Osteoblast (primary cell): ENCODE measurements at places on chromosomes 13 and 19.

DNA sequence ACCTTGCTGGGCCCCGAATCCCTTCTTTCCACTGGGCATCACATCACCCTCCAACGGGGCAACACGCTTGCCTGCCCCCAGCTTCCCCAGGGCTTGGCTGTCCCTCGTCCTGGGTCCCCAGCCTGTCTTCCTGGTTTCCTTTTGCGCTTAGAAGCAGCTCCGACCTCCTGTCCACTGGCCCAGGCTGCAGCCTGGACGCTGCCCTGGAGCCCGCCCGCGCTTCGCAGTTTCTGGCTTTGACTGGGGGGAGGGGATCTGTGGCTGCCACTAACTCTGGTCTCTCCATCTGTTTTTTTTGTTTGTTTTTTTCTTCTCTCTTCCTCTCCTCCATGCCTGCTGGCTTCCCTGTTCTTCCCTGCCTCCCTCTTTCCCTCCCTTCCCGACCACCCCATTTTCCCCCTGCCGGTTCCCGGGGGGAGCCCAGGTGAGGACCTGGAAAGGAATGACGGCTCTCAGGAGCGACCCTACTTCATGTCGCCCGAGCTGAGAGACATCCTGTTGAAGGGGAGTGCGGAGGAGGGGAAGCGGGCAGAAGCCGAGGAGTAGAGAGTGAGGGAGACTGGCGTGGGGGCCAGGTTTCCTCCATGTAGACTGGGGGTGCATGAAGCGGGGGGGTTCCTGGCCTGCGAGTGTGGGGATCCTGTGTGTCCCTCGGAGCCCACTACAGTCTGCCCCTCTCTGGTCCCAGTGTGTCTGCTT lies 11.5 kb upstream of the ILF3 start:
- peak; percentile 64 for DNase-seq

DNA sequence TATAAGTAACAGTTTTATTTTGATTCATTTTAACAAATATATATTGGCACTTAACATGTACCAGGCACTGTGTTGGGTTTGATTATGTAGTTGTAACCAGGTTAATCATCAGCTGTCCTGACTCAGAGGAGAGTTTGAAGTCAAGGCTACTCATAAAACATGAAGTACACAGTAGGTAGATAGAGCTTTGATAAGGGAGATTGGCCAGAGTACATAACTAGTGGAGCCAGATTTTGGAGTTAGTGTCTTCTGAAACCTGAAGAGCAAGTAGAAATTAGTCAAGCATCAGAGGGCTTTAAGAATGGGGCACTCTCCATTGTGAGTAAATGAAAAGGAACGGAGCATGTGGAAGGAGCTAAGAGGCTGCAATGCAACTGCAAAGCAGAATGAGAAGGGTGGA lies 333.9 kb downstream of the RFC3 start:
- no peak for DNase-seq

GRCh38 chr13:21800837-21801616 lies 130.2 kb downstream of the FGF9 start:
- no peak for DNase-seq

- DNase-seq, result no peak
These were observed 32.2 kb upstream of the WDFY2 start for GRCh38 chr13:51552027-51552426.

- no peak for DNase-seq
These were observed 1230.3 kb downstream of the DIAPH3 start for GRCh38 chr13:58933475-58933874.

GRCh38 chr19:28737021-28737895 lies 475.7 kb downstream of the UQCRFS1 start:
- peak; percentile 74 for DNase-seq

DNA sequence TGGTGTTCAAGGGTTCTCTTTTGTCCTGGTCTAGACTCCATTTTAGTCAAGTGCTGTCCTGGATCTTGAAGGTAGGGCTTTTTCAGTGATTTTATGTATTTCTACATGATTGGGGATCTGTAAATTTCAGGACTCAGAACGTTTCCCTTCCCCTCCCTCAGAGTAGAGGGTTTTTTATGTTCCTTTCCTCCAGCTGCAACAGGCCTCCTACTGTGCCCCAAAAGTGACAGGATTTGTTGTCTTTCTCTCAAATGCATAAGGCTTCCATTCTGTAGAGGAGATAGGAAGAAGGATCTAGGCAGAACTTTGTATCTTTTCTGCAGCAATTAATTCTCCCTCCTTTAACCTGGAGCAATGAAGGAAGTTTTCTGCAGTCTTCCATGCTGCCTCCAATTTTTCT lies 251.3 kb downstream of the MAB21L1 start:
- DNase-seq, result no peak

DNA sequence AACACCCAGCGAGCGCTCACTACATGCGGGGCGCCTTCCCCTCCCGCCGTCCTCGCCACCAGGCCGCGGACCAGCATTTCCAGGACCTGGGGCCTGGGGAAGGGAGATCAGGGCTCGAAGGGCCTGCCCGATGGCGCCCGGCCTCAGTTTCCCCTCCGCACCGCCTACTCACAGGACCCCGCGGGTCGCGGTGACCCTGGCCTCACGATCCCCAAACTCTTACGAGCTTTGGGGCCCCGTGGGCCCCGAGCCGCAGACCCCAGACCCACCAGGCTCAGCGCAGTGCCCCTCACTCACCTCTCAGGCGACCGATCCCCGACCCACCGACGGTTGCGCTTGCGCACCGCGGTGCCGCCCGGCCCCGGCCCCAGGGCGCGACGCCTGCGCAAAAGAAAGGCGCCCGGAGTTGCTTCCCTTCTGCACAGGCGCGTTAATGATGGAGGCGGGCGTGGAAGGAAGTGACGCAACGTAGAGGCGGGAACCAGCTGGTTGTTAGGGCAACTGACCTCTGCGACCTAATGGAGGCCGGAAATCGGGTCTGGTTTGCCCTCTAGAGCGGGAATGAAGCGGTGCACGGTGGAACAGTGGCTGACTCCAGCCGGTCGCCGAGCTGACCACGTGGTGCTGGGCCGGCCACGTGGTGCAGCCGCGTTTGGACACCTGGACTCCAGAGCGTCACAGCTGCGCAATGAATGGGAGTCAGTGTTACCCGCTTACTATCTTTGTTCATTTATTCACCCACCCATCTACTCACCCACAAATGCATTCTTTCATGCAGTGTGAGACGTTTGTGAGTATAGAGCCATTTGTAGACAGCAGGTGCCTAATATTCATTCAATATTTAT lies at the start of gene SGTA:
Gene SGTA (minus strand): TSS at position 338 of the 845 bp plus-strand sequence. CDS start 14,205 bp downstream, outside the sequence.
- DNase-seq, result peak; percentile 100

- no peak for DNase-seq
These were observed 97.9 kb upstream of the SLC7A1 start for GRCh38 chr13:29693275-29693945.

- DNase-seq, result peak; percentile 77
These were observed 5.0 kb downstream of the ADAT3 start for GRCh38 chr19:1910177-1910576.

- no peak for DNase-seq
These were observed 56.2 kb upstream of the GPR183 start for GRCh38 chr13:99363391-99363790.

DNA sequence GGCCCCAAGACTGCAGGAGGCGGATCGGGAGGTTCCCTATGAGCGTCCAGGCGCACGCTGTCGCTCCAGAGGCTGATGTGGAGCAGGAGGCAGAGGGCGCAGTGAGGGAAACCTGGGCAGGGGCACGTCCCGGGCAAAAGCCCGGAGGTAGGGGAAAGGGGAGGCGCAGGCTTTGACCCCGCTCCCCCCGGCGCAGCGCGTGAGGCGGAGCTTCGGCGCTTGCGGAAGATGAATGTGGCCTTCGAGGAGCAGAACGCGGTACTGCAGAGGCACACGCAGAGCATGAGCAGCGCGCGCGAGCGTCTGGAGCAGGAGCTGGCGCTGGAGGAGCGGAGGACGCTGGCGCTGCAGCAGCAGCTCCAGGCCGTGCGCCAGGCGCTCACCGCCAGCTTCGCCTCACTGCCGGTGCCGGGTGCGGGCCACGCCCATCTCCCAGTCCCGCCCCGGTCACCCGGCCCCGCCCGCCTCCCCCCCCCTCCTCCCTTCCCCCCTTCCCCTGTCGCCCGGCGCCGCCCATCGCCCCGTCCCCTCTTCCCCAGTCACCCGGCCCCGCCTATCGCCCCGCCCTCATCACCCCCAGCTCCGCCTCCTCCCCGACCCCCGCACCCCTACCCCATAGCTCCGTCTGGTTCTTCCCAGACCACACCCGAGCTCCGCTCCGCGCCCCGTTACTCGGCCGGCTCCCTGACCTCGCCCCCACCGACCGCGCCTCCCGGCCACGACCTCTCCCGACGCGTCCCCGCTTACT lies 4.1 kb downstream of the HMG20B start:
- DNase-seq, result peak; percentile 62

DNA sequence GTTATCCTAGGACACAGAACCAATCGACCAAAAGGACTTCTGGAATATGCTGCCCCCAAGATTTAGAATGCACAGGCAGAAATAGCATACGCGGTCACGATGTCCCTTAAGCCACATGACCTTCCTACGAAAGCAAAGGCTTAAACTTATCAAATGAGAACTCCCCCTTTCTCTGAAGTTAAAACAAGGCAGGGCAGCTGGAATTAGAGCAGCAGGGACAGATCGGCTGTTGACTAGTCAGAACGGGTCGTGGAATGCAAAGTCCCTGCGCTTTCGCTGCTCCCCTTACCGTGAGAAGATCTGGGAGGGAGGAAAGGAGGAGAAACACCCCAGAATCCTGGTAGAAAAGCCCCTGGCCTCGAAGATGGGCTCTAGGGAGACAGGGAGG lies 799 bp upstream of the USPL1 start:
- DNase-seq, result no peak

DNA sequence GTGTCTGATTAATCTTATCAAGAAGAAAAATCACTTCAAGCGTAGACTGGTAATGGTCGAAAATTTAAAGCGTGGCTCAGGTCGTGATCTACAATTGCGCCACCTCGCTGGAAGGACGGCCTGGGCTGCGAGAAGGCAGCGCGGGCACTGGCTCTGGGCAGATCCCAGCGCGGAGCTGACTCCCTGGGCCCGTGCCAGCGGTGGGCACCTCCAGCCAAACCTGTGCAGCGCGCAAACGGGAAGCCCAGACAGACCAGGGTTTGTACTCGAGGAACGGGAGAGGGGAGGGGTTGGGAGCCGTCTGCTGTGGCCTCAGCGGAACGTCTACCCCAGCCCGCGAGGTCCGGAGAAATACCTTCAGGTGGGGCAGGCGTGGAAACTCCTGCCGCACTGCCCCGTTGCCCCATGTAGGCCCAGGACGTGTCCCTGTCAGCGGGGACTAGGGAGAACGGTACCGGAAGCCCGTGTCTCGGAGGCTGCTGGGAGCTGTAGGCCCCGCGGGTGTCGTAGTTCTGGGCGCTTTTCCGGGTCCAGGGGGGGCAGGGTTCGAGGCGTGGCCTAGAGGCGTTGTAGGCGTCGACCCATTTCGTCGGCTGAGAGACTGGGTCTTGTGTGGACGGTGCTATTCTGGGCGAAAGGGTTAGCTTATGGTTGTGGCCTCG lies 21.1 kb downstream of the ZNF274 start:
- peak; percentile 67 for DNase-seq

GRCh38 chr19:17755977-17756670 lies 4.8 kb downstream of the FCHO1 start:
- no peak for DNase-seq

GRCh38 chr13:58994777-58995176 lies 1169.0 kb downstream of the DIAPH3 start:
- no peak for DNase-seq

GRCh38 chr19:41563854-41564514 lies 12.0 kb upstream of the CEACAM21 start:
- DNase-seq, result peak; percentile 32

DNA sequence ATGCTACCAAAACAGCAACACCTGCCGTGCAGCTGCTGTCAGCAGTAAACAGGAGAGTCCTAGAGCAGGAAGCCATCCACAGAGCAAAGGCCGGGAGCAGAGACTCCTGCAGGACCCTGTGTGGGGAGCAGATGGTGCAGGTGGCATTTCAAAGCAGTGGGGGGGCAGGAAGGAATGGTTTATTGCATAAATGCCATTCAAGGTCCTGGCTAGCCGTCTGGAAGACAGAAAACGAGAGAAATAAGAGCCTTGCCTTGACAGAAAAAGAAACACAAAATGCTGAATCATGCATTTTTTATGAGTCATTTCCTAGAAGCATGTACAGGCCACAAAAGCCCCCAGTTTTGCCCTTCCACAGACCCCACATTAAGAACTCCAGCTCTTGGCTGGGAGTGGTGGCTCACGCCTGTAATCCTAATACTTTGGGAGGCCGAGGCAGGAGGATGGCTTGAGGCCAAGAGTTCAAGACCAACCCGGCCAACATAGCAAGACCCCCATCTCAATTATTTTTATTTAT lies 5.4 kb downstream of the RSPH6A start:
- peak; percentile 90 for DNase-seq

- no peak for DNase-seq
These were observed 167.2 kb downstream of the KLF5 start for GRCh38 chr13:73225990-73226389.

DNA sequence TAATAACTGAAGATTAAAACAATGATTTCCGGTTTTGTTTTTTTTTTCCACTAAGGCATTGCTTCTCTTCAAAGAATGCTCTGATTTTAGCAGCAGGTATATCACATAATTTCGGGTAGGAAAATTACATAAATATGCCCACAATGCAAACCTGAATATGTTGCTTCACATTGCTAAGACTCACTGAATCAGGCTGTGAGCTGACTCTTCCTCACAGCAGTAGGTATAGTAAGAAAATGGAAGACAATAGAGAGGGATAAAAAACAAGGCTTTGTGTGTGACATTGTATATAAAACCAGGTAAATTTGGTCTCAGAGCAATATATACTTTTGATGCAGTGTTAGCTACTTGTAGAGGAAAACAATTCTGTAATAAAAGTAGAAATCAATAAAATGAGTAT lies 1355.0 kb downstream of the OLFM4 start:
- DNase-seq, result no peak

DNA sequence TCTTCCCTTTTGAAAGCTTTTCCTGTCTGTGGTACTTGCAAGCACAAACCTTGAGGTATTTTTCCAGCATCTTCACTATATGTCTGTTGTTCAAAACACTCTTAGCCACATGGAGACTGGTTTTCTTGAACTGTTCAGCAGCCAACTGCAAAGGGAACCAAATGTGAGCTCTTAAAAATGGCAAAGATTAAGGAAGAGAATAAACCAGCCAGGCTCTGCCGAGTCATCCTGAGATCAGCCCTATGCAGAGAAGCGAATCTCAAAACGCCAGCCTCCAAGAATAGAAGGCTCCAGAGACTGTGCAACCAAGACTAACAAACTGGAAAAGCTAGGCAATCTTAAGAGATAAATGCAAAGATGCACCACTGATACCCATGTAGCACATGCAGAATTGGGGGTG lies 20.7 kb downstream of the AKAP8 start:
- DNase-seq, result peak; percentile 65

GRCh38 chr19:29520390-29520789 lies 5.4 kb upstream of the VSTM2B start:
- no peak for DNase-seq

GRCh38 chr19:32337084-32337808 lies 8.2 kb upstream of the ZNF507 start:
- no peak for DNase-seq

DNA sequence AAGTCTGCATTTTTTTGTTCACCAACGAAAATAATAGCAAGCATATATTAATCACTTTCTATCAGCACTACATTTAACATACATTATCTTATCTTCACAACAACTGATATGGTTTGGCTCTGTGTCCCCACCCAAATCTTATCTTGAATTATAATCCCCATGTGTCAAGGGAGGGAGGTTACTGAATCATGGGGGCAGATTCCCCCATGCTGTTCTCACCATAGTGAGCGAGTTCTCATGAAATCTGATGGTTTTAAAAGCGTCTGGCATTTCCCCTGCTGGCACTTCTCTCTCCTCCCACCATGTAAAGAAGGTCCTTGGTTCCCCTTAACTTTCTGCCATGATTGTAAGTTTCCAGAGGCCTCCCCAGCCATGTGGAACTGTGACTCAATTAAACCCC lies 235.7 kb upstream of the RXFP2 start:
- DNase-seq, result no peak
